Kidney tubule cell (primary cell): ENCODE measurements at places on chromosomes 12 and 14.
A peak's percentile ranks its signal among the peaks of the same experiment; 100 is the strongest.

DNA sequence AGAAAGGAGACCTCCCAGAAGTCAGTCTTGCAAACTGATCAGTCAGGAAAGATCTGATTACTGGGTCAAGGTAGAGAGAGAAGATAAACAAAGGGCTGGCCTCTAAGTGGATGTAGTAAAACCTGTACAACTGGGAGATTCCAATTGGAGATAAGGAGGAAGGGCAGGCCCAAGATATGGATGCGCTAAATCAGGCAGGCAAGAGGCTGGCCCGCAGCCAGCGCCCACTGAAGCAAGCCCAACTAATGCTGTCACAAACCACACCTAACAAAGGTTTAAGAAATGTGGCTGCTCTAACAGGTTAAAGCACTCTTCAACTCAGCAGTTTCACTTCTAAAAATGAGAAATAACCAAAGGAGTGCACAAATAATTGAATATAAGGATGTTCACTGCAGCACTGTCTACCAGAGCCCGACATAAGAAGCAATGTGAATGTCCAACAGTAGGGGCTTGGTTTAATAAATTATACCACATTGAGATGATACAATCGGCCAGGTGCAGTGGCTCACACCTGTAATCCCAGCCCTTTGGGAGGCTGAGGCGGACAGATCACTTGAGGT, 4.7 kb downstream of the GLTP start:
- peak; percentile 77 for DNase-seq

DNA sequence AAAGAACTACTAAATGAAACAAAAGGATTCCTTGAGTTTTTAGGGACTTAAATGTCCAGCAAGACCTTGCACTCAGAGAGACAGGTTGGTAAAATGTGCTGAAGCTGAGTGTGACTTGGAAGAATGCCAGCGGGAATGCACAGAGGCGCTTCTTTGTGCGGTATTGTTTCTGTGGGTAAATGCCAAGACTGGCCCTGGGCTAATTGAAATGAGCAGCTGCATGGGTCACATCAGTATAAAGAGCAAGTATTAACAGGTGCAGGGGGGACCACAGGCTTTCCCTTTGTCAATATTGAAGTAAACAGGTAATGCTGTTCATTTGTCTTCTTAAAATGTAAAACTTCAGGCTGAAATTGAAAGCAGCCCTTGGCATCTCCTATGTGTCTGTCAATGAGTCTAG, 74.3 kb downstream of the LMO3 start:
- DNase-seq: no peak

- DNase-seq: no peak
Measured at GRCh38 chr14:103228866-103229265, 105.2 kb upstream of the EIF5 start.

GRCh38 chr14:96038920-96039632, at the start of gene C14orf132:
Gene C14orf132 (plus strand): TSS chr14:96039362. CDS start chr14:96039501, 139 bp downstream.
- peak; percentile 22 for DNase-seq

DNA sequence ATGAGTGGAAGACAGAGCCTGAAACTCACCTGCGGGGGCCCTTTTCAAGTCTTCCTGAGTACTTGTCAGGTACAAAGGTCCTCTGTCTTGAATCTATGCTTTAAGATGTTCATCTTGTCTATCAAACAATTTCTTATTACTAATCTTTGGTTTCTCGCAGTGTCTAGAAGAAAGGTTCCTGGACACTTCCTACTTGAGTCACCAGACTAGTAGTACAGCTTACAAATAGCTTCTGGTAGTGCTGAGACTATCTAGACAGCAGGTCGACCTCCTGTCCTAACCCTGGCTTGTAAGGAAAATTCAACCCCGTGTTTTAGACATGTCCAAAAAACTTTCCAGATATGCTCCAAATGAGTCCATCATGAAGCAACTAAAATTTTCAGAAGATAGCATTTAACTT, 11.2 kb upstream of the ARID2 start:
- peak; percentile 7 for DNase-seq

- no peak for DNase-seq
Measured at GRCh38 chr12:95544756-95545155, 6.5 kb downstream of the USP44 start.

GRCh38 chr14:51210594-51210993, 29.5 kb upstream of the TMX1 start:
- DNase-seq: no peak

- DNase-seq: peak; percentile 93
Measured at GRCh38 chr12:69359531-69360347, at the start of gene YEATS4. Gene YEATS4 (plus strand): TSS chr12:69359743. CDS start chr12:69359973, 230 bp downstream.

DNA sequence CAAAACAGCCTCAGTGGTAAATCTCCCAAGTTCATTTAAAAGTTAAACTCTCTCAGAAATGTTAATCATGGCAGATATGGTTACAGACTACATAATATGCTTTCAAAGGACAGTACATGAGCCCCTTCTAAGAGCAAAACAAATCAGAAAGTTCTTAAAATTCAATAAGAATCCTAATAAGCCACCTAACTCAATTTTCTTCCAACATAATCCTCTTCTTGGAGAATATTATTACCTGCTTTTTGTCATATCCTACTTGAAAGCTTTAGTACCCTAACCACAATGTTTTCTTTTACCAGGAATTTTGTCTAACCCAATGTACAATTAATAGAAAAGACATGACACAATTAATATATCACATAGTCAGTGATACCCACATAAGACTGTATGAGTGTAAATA, 236.5 kb upstream of the ATP2B1 start:
- no peak for DNase-seq

- DNase-seq: no peak
Measured at GRCh38 chr12:46472144-46472705, 99.7 kb upstream of the SLC38A2 start.

- DNase-seq: peak; percentile 85
Measured at GRCh38 chr12:105382771-105383622, 52.5 kb downstream of the C12orf75 start.

GRCh38 chr12:109554761-109555160, 18.5 kb downstream of the MMAB start:
- no peak for DNase-seq
